ENCODE measurements at places on chromosomes 12 and 14.

GRCh38 chr12:96902076-96902475 lies 5.0 kb upstream of the NEDD1 start:
- DNase-seq: no peak

DNA sequence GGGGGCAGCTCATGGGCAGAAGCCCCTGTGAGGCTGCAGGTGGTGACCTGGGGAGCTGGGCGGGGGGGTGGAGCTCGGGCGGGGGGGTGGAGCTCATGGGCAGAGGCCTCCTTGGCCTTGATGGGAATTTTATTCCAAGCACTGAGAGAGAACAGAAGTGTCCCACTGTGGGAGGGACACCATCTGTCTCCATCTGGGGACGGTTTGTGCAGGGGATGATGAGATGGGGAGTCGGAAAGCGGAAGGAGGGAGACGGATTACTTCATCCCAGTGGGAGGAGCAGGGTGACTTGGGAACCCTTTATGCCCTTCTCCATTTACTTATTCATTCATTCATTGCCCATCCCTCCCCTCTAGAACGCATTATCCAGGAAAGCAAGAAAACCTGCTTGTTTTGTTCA lies 304.7 kb downstream of the ADGRD1 start:
- DNase-seq: no peak

GRCh38 chr12:124829708-124830304 lies 33.9 kb downstream of the SCARB1 start:
- DNase-seq: no peak

DNA sequence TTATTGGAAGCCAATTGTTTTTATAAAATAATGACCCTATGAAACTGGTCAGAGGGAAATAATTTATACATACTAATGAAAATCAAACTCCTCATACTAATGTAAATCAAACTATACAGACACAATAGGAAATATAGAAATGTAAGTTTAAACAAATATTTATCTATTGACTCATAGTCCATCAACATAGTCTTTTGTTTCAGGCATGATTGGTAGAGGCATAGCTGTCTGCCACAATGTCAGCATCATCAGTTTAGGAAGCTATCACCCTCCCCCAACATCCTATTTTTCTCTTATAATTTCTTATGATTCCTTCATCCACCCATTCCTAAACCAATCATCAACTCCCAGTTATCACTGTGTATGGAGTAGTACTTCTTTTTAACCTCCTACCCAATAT lies 117.7 kb downstream of the SLC38A6 start:
- DNase-seq: no peak

- DNase-seq: peak; percentile 31
Observed at GRCh38 chr12:116861320-116861719, 19.9 kb downstream of the HRK start.

DNA sequence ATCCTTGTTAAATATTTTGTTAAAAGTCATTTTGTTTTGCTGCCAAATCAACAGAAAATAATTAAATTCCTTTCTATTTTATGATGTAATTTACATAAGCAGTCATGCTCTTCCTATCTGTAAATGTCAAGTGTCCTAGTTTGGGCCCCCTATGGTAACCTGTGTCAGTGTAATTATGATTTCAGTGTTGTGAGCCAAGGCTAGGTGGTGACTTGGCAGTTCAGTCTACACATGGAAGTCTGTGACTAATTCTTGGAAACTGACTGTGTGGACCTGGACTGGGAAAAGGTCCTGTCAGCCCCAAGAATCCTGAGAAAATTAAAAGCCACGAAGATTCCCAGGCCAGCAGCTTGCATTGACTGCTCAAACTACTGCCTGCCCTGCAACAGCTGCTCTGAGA lies 371.0 kb downstream of the FUT8 start:
- no peak for DNase-seq

DNA sequence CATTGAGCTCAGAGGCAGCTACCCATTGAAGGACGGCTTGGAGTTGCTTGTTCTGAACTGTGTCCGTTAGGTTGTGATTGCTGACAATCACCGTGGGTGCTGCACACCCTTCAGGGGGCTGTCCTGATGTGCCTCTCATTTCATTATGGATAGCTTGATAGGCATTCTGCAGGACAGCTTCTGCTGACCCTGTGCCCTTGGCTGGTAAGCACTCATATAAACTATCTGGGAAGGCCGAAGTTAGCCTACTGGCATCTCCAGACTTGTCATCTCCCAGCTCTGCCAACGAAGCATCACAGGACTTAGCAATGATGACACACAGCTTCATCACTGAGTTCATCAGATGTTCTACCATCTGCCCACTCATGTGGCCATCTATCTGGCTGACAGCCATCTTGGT lies 22.3 kb downstream of the AKAP3 start:
- DNase-seq: no peak

DNA sequence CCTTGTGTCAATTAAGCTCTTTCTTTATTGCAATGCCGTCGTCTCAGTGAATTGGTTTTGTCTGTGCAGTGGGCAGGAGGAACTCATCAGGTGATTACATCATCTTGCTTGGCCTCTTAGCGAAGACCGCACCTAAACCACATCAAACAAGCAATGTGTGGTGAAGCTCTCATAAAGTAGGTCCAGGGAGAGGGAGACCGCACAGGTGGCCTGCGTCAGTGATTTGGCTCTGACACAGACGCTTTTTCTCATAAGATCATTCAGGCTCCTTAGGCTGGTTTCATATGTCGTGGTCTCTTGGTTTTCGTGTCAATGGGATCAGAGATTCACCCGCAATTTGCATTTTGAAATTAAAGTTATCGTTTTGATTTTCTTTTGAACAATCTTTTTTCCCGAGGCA lies 6.7 kb upstream of the TESC start:
- no peak for DNase-seq

- DNase-seq: no peak
Observed at GRCh38 chr14:60654334-60654821, 5.1 kb upstream of the SIX1 start.

GRCh38 chr12:116910280-116910644 lies 488 bp upstream of the FBXW8 start:
- no peak for DNase-seq

- no peak for DNase-seq
Observed at GRCh38 chr12:53059434-53060063, 9.7 kb downstream of the TNS2 start.

DNA sequence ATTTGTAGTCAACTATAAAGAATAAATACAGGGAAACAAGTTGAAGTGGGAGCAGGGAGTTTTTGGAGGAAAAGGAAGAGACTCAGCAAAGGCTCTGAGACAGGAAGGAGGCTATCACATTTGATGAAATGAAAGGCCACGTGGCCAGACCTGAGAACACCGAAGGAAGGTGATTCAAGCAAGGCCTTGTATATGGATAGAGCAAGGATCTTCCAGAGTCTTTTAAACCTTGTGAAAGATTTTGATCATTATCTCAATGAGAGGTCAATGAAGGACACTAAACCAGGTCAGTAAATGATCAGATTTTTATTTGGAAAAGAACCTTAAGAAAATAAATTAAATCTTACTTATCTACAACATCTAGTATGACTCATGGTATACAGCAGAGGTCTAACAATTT lies 523.5 kb downstream of the SLC16A7 start:
- no peak for DNase-seq

DNA sequence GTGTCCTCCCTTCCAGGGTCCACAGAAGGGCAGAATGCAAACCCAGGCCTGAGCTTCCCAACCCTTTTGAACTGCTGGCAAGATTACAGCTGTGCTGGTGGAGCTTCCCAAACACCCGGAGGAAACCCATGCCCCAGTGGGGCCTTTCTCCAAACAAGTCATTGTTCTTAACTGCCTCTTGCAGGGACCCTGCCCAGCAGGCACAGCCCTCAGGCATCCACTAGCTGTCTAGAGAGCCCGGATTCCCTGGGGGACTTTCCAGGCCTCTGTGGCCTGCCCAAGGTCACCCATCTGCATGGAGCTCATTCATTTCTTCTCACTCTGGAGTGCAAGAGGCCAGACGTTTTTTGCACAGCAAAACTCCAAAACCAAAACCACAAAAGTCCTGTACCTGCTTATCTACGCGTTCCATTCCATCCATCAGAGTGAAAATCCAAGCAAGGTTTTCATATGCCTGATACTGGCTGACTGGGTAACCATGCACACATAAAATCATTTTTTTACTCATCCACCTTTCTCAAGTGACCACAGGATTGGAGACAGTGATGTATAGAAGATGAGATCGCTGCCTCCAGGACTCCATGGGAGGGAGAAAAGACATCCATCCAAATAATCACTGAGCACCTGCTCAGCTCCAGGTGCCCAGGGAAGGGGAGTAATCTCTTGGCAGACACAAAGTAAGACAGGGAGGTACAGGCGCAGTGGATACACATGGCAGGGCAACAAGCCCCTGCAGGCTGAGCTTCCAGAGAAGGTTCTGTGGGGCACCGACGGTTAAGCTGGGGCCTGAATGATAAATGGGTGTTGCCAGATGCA lies 17.2 kb upstream of the BDKRB2 start:
- DNase-seq: no peak

DNA sequence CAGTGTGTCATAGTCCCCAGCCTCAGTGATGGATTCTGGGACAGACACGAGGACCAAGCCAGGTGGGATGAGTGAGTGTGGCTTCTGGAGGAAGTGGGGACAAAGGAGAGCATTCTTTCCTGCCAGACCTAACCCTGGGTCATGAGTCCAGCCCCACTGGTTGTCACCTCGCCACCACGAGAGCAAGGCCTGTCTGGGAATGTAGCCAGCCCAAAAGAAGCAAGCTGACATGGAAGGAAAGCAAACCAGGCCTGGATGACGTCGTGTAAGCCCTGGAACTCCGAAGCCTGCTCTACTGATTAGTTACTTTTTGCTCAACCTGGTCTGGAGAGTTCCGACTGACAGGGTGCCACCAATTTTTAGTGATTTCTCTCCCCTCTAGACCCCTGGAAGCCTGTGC lies 105.9 kb downstream of the SINHCAF start:
- DNase-seq: no peak

DNA sequence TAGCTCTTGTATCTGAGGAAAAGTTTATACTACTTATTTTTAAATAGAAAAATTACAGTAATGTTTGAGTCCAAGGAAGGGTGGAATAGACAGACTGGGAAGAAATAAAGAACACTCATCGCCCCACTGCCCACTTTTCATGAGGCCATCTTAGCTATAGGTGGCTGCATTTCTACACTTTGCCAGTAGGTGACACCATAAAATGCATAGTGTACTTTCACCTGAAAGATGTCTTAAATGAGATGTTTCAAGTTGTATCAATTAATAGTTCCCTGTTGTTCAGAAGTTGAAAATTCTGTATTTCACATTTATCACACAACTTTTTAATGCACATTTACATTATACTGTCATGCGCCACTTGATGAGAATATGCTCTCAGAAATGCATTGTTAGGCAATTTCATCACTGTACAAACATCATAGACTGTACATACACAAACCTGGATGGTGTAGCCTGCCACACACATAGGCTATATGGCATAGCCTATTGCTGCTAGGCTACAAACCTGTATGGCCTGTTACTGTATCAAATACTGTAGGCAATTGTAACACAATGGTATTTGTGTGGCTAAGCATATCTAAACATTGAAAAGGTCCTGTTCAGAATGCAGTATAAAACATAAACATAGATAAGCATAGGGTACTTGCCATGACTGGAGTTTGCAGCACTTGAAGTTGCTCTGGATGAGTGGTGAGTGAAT lies 27.6 kb downstream of the PMCH start:
- DNase-seq: no peak

- DNase-seq: no peak
Observed at GRCh38 chr12:15581006-15581405, 208.2 kb downstream of the EPS8 start.

All from forelimb muscle (tissue), 1 donor.